ENCODE measurements at places on chromosomes 5 and 9. TPM values are rescaled to one million over a fixed set of nuclear protein-coding genes. Genes with fewer than 3 reads are reported as not detected.

Gene TEX48
- total RNA-seq = 0.55 TPM

Gene PALM2AKAP2
- total RNA-seq = not detected

Gene FOXD4L6
- not detected for total RNA-seq

Gene SHISAL2B
- total RNA-seq = not detected

Gene PTAR1
- total RNA-seq = 63.2 TPM

Gene C7
- total RNA-seq = not detected

All from activated naive CD4-positive, alpha-beta T cell treated with anti-CD3 and anti-CD28 coated beads, Interleukin-2, amount 10 ng/mL, durations not matched to agents 5 hours and 36 hours (primary cell).